ENCODE measurements at places on chromosomes 12 and 14.

- peak; percentile 72 for DNase-seq
Observed at GRCh38 chr14:90383731-90384542, 12.9 kb upstream of the CALM1 start.

DNA sequence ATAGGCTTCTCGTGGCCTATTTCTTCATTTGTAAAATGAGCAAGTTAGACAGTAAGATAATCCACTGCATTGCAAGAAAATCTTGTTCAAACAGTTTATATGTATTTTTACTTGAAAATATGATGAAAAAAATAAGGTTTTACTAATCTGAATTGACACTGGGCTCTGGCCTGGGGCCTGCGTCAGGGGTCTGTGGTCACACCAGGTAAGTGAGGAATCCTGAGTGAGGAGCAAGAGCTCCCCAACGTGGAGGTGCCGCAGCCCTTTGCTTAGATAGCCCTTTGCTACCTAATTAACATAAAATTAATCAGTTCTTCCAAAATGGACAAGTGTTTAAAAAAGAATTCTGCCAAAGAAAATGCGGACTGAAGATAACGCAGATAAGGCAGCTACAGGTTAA is 39.1 kb upstream of the STAB2 start:
- no peak for DNase-seq

DNA sequence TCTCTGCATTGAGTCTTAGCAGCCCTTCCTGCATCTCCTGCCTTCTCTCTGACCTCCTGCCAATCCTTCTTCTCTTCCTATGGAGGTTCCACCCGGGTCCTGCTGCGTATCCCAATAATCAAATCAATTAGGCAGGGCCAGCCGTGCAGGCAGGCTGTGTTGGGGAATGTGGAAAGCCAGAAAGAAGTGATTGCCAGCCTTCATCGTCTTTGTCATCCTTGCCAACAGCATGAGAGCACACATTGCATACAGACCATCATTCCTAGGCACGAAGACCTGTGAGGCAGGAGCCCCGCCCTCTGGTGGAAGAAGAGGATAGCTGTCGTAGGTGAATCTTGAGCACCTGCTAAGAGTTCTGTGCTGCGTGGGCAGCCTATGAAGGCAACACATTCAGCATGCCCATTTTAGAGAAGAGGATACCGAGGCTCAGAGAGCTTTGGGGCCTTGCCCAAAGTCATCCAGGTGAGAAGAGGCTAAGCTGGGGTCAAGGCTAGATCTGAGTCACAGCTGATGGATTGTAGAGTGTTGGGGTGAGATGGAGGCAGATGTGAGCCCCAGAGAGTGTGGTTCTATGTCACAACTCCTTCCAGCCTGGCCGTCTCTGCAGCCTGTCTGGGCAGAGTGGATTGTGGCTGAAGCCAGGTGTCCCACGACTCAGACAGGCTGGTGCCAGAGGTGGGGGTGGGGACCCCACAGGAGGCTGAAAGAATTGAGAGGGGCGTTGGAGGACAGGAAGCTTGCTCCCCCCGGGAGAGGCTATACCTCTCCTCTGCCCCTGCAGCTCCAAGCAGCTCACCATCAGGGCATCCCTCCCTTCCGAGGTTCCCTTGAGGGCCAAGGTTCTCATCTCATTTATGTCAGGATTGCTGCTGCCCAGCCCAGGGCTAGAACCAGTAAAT is 12.7 kb downstream of the C14orf132 start:
- no peak for DNase-seq

- DNase-seq = no peak
Observed at GRCh38 chr14:59026081-59026480, 162.4 kb upstream of the DAAM1 start.

DNA sequence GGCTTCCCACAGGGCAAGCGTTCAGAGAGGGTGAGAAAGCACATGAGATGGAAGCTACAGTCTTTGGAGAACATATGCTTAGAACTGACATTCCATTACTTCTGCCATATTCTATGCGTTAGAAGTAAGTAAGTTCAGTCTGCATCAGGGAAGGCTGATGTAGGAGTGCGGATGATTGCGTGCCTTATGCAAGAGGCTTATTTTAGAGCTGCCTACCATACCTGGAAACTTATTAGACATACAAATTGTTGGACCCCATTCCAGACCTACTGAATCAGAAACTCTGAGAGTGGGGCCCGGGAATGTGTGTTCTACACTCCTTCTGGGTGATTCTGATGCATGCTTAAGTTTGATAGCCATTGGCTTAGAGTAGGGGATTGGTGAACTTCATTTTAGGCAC is 174.9 kb downstream of the KTN1 start:
- no peak for DNase-seq

DNA sequence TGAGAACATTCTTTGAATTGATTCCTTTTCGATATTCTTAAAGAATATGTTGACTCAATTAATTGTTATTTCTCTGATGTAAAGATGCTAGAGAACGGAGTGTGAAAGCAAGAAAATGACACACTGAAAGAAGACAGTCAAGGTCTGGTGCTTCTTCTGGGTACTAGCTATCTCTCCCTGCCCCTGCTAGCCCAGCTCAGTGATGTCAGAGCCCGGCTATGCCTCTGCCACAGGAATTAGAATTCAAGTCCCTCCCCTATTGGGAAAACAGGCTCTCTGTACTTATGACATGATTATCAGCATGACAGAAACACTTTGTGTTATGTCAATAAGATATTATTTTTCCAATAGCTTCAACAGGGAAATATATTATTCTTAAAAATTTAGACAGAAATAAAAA is 252.4 kb downstream of the KCNC2 start:
- DNase-seq = no peak

All from AML-193 (cell line).